ENCODE measurements at places on chromosomes 5 and 9.

- no peak for DNase-seq
These were observed 106.8 kb upstream of the RASGRF2 start for GRCh38 chr5:80853413-80853812.

DNA sequence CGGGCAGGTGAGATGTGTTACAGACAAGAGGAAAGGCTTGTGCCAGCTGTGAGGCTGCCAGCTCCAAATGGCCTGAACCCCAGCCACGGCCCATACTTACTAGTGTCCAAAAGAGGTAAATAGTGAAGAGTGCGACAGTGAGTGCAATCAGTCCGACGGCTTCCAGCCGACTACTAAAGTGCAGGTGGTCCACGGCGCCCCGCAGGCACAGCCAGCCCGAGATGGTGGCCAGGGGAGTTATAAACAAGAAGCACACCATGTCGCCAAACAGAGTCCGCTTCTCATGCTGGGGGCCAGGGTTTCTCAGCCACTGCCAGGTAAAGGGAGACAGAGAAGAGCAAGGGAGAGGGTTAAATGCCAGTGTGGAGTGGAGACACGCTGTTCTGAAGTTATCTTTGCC, 101.1 kb downstream of the LMNB1 start:
- DNase-seq, result no peak

DNA sequence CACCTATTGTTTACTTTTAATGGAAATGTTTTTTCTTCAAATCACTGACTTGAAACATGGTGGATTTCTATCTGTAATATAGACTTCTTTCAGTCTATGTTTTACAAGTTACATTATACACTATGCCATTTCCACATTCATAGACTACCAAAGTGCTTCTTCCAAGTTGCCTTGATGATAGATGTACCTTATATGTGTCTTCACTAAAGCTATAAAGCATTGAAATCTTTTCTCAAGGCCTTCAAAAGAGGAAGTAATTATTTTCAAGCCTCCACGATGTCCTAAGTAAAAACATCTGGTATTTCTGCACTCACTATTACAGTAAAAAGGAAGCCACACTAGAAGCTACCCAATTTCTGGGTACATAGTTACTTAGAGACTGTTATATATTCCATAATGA, 113.3 kb downstream of the FGF10 start:
- DNase-seq, result no peak

DNA sequence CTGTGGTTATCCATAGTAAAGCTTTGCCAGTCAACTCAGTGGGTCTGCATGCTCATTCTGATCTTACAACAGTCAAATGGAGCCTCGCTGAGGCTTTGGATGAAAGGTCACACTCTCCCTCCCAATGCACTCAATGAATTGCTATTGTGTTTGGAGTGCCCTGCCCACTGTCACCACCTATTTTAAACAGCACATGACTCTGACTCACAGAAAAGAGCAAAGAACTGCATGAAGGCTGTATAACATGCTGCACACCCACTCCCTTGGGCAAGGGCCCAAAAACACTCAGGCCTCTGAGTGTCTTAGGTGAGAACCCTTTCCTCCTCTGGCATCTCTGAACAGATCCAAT, 118.7 kb upstream of the CCDC112 start:
- peak; percentile 66 for DNase-seq

DNA sequence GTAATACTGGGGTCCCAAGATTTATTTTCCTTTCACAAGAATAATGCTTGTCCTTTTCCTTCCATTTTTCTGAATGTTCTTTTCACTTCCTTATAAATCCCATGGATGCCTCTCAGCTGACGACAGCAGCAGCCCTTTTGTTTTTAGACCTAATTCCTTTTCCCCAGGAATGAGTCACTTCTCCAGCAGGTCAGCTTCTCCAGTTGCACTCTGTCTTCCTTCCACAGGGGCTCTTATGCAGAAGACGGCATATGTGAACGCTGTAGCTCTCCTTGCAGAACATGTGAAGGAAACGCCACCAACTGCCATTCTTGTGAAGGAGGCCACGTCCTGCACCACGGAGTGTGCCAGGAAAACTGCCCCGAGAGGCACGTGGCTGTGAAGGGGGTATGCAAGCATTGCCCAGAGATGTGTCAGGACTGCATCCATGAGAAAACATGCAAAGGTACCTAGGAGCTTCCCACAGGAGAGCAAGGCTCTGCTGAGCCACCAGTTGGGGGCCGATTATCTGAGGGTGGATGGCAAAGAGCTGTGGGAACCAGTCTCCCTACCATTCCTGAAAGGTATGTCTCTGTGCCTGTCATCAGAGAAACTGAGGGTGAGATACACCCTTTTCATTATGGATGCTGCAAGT, 72.9 kb downstream of the RFK start:
- DNase-seq, result peak; percentile 87

DNA sequence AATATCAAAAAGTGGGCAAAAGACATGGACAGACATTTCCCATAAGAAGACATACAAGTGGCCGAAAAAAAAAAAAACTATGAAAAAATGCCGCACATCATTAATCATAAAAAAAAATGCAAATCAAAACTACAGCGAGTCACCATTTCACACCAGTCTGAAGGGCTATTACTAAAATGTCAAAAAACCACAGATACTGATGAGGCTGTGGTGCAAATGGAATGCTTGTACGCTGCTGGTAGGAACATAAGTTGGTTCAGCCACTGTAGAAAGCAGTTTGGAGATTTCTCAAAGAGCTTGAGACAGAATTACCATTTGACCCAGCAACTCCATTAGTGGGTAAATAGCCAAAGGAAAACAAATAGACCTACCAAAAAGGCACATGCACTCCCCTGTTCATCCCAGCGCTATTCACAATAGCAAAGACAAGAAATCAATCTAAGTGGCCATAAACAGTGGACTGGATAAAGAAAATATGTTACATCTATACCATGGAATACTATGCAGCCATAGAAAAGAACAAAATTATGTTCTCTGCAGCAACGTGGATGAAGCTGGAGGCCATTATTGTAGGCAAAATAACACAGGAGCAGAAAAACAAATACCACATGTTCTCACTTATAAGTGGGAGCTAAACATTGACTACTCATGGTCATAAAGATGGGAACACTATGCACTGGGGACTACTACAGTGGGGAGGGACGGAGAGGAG, 110.6 kb upstream of the BOD1 start:
- DNase-seq, result peak; percentile 4

DNA sequence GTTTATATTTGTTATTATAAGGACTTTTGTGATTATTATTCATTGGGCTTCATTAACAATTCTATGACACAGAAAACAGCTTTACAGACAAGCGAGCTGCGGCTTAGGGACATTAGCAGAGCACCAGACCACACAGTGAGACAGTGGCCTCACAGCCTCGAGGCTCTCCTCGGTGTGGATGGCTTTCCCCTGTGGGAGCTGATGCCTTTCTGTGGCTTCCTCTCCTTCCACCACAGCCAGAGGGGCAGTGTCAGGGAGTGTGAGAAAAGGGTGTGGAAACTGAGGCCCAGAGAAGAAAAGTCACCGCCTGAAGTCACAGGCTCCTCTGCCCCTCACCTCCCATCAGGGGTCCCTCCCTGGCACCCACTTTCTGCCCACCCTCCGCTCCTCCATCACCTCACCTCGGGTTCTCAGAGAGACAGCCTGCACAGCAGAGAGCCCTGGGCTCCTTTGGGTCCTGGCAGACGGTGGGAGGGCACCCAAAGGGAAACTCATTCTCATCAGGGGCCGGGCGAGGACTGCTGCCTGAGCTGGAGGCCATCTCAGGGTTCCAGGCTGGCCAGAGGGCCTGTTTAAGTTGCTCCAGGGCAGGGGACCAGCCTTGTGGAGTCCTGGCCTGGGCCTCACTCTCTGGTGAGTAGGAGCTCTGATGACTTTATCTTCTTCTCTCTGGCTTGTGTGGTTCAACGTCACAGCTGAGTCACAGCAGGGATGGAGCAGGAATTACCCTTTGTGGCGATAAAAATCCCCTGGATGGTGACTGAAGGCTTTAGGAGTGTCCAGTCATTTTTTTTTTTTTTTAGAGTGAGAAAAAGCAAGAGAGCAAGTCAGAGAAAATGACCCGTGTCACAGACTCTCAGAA, 830 bp downstream of the TRAF1 start:
- DNase-seq, result peak; percentile 92
